ENCODE measurements at places on chromosomes 7 and 10.

GRCh38 chr10:3749600-3749999 lies 35.4 kb downstream of the KLF6 start:
- DNase-seq = no peak

DNA sequence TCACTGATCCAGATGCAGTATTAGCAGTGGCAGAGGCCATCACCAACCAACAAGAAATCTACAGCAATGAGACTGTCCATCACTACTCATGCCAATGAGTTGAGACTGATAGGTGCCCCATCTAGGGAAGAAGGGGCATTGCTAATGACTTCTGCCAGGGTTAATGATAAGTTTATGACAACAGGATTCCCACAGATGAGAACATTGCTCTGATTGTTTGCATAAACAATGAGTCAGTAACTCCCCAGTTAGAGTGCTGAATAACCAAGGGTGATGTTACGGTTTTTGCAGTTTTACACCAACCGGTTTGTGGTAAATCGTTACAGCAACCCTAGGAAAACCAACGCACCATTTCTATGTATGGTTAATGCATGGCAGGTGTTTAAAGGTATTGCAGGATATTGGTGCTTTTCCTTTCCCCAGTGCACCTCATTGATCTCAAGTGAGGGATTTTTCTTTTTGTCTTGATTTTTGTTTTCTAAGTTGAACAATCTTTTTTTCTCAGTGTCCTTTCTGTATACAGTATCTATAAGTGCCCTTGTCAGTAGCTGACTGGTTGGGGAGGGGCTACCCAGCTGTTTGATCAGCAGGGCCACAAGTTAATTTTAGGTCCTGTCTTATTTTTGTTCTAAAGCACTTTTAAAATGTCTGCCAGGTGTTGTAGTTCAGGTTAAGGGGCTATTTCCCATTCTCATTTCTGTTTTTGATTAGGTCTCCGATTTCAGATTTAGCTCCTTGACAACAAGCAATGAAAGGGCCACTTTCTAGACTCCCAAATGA lies 3.9 kb upstream of the CSGALNACT2 start:
- DNase-seq = no peak

DNA sequence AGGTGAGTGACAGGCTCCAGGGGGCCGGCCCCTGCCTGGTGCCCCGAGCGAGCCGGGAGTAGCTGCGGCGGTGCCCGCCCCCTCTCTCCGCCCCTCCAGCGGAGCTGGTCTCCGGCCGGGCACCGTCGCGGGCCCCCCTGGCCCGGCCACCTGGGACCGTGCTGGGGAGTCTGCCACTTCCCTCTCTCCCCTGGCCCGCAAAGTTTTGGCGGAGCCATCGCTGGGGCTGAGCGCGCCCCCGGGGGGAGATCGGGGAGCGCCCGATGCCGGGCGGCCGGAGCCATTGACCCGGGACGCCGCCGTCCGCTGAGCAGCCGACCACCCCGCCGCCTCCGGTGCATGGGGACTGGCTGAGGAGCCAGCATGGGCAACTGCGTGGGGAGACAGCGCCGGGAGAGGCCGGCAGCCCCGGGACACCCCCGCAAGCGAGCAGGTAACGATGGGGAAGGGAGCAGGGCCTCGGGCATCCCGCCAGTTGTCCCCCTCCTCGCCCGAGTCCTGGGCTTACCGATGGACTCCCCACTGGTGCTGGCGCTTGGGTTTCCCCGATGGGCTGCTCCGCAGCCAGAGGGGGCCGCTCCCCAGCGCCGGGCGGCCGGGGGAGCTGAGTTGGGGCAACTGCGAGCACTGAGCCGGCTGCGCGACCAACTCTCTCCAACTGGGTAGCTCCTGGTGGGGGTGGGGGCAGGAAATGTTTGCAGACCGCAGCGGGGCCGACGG lies at the start of gene UBTD1:
Gene UBTD1, plus strand, starts transcription at position 84 of the 720 bp plus-strand sequence. Its CDS starts 280 bp downstream, at position 364.
- peak; percentile 4 for DNase-seq

DNA sequence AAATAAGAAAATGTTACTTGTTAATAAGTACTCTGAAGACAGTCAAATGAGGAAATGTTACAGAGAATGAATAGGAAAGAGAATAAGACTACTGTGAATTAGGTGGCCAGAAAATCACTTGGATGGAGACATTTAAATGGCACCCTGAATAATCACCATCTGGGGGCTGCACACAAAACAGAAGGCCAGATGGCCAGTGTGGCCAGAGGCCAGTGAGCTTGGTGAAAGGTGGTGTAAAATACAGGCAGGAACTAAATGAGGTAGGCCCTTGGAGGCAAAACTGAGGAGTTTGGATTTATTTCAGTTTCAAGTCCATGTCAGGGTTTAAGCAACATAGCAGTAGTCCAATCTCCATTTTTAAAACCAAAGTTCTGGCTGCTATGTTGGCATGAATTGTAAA lies 126.7 kb downstream of the TSPAN12 start:
- DNase-seq = no peak

GRCh38 chr10:30671026-30671616 lies 41.6 kb upstream of the LYZL2 start:
- no peak for DNase-seq

- no peak for DNase-seq
Observed at GRCh38 chr10:130935897-130936550, 375.5 kb downstream of the TCERG1L start.

DNA sequence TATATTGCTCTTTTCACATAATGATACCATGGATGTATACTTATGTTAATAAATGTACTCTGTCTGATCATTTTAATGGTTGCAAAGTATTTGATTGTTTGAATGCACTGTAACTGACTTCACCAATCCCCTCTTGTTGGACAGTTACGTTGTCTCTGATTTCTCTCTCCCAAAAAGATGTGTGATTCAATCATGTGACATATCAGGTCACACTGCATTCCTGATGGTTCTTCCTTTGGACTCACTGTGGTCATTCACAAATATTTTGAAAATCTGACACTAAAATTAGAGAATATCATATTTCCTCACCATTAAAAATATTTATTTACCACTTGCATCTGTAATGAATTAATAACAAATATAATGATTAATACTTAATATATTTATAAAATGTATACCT lies 22.2 kb downstream of the SLC16A12 start:
- DNase-seq = no peak

DNA sequence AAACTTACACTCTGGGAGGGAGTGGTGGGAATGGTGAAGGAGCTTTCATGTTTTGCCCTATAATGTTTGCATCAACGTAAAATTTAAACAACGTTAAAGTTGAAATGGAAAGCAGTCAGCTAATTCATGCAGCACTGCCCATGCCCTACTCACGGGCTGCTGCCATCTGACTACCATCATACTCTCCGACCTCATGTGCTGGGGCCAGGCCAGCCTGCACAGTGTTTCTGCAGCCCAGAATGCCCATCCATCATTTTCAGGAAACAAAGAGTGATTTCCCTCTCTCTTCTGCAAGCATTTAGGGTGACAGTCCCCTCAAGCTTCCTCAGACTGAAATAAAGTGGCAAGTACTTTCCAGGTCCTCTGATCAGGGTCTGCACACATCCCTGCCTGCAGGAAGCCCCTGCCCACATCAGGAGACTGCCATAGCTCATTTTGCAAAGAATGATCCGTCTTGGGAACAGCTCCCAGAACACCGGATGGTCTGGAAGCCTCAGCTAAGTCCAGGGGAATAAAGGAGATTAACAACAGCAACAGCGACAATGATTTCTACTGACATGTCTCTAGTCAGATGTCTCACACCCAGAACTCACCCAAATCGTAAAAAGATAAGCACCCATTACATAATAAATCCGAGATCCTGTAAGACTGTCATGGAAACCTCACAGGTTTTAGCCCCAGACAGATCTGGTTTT lies 40.3 kb downstream of the ARHGAP22 start:
- no peak for DNase-seq

Data from stimulated activated CD8-positive, alpha-beta memory T cell treated with anti-CD3 and anti-CD28 coated beads, Interleukin-2, amount 100 ng/mL, for 1 hour (primary cell).